Retinal pigment epithelial cell (primary cell): ENCODE measurements at places on chromosomes 2 and 18.

- DNase-seq, result no peak
Measured at GRCh38 chr2:96897491-96898134, 27.7 kb upstream of the SEMA4C start.

DNA sequence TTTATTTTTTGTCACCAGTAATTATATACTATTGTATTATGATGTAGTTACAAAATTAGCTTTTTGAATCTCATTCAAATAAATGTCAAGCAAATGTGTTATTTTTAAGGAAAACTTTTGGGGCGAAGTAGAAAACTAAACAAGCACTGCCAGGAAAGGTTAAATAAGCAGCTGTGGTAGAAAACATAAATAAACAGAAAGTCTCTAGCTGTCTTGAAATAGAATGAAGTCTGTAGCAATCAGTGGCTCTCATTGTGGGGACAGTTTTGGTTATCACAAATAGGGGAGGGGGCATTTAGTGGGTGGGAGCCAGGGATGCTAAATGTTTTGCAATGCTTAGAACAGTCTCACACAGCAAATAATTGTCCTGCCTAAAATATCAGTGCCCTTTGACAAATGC, 3.4 kb downstream of the INSIG2 start:
- DNase-seq, result no peak

- DNase-seq, result no peak
Measured at GRCh38 chr2:233217892-233218377, 33.5 kb upstream of the ATG16L1 start.

GRCh38 chr2:159441182-159441581, 154.7 kb upstream of the WDSUB1 start:
- no peak for DNase-seq

DNA sequence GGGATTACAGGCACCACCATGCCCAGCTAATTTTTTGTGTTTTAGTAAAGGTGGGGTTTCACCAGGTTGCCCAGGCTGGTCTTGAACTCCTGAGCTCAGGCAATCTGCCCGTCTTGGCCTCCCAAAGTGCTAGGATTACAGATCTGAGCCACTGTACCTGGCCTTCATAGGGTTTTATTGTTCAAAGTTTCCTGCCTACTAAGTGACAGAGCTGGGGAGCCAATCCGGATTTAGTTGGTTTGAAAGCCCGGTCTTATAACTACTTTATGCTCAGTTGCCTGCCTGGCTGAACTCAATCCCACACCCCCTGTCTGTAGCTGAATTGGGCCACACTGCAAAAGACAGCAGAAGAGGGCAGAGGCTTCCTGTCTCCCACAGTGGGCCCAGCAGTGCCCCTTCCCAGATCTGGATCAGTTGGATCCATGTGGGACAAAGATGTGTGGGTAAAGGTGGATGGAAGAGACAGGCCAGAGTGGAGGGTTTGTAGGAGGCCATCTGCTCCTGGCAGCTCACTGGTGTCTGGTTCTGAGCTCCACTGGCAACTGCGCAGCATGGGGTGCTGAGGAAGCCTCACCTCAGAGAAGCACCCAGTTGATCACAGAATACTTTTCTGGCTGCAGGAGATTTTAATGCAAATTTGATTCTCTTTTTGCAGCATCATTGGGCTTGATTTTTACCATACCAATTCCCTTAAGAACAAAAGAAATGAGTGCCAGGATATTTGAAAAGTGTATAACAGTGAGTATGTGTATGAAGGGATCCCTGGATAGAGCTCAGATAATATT, 144.9 kb downstream of the DDX1 start:
- no peak for DNase-seq

DNA sequence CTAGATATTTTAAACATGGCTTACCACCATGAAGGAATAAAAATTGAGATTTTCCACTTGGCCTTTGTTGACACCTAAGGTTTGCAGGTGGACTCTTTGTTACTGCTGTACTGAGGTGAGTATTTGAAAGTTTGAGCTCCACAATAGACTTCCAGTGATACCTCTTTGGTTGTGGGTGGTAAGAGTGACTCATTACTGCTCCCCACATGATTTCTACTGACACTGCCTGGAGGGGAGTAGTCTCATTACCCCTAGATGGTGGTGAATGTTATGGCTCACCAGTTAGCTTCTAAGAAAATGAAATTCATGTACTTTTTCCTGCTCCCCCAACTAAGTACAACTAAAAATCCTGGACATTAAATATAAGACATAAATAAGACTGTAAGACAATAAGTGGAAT, 1183.1 kb upstream of the TMEFF2 start:
- DNase-seq, result no peak

DNA sequence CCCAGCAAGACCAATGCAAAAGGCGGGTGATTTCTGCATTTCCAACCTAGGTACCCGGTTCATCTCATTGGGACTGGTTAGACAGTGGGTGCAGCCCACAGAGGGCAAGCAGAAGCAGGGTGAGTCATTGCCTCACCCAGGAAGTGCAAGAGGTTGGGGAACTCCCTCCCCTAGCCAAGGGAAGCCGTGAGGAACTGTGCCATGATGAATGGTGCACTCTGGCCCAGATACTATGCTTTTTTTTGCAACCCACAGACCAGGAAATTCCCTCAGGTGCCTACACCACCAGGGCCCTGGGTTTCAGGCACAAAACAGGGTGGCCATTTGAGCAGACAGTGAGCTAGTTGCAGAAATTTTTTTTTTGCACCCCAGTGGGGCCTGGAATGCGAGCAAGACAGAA, 662.6 kb upstream of the ACVR2A start:
- no peak for DNase-seq

GRCh38 chr18:79906706-79907105, 44.7 kb downstream of the SLC66A2 start:
- DNase-seq, result no peak

DNA sequence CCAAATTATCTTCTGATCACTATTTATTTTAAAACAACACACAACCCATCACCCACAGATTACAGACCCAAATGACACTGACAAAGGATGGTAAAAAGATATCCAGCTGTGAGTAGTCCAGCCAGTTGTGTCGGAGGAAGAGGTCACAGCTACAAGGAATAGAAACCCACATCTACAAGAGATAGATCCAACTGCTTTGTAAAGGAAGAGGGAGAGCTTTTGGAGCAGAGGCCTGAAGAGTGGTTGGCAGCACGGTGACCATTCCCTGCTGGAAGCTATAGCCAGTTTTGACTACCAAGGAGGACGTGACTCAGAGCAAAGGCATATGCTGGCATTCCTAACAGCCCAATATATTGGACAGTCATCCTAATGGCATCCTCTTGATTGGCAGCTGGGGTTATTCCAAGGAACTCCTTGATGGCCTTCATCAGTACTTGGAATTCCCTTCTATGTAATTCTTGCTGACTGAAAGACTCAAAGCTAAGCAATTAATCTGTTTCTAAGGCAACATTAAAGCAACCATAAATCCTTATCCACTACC, 17.1 kb downstream of the SLC8A1 start:
- DNase-seq, result peak; percentile 98

GRCh38 chr2:109324861-109325260, 195.9 kb downstream of the SH3RF3 start:
- no peak for DNase-seq

DNA sequence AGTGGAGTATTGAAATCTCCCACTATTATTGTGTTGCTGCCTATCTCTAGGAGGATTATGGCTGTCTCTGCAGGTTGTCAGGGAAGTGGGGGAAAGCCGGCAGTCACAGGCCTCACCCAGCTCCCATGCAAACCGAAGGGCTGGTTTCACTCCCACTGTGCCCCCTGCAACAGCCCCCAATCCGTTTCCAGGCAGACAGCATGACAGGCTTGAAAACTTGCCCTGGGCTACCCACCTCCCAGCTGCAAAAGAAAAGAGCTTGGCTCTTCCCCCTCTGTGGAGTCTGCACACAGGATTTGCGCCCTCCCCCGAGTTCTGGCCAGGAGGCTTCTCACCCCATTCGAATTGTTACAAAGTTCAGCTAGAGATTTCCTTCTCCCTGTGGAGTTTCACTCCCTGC, 87.4 kb upstream of the MSTN start:
- no peak for DNase-seq

- no peak for DNase-seq
Measured at GRCh38 chr2:25169073-25169470, 692 bp upstream of the POMC start.

- DNase-seq, result no peak
Measured at GRCh38 chr2:72147303-72147971, at the start of gene CYP26B1. TSS of gene CYP26B1 (minus strand) at chr2:72147862. CDS start at chr2:72147834, 28 bp downstream.

DNA sequence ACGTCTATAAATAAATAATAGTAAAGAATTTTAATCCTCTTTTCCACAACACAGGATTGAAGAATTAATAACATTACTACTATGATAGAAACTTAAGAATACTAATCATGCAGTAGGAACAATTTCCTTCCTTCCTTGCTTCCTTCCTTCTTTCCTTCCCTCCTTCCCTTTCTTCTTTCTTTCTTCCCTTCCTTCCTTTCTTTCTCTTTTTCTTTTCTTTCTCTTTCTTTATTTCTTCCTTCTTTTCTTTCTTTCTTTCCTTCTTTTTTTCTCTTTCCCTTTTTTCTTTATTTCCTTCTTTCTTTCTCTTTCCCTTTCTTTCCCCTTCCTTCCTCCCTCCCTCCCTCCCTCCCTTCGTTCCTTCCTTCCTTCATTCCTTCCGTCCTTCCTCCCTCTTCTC, 77.6 kb downstream of the SCN3A start:
- no peak for DNase-seq

GRCh38 chr2:9002637-9003365, 683 bp downstream of the MBOAT2 start:
- DNase-seq, result no peak

- no peak for DNase-seq
Measured at GRCh38 chr2:161474920-161475319, 58.8 kb downstream of the TBR1 start.

- no peak for DNase-seq
Measured at GRCh38 chr2:155574941-155575340, 757.6 kb downstream of the NR4A2 start.

- DNase-seq, result no peak
Measured at GRCh38 chr18:52077251-52077983, 262.6 kb upstream of the DCC start.

- DNase-seq, result no peak
Measured at GRCh38 chr2:172623249-172623965, 67.5 kb downstream of the PDK1 start.

DNA sequence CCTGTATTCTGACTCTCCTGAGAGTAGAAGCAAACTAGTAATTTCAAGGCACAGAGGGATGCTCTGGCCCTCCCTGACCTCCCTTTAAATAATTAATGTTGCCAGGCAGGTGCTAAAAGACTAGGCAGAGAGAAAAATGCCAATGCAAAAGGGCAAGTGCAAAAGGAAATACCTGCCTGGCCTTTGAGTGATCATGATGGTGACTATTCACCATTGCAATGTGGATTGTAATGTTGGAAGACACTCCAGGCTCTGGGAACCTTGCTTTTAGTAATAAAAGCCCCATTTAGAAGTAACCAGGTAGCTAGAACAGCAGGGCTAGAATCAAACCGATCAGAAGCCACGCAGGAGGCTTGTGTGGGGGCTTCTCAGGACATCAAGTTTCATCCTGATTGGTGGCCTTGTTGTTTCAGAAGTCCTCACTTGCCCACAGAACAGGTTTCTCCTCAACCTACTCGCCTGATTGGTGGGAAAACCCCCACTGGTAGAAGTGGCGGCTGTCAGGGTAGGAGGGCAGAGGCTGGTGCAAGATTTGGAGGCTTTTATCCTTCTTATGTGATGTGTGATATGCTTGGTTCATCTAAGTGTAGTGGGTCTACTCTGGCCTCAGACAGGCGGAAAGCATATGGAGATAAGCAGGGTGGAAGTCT, 16.0 kb upstream of the CHRNA1 start:
- no peak for DNase-seq
